ENCODE measurements at places on chromosomes 4 and X.

GRCh38 chr4:20252656-20253282, 1.1 kb downstream of the SLIT2 start:
- peaks cover 6% of the 10 kb centered on the region for H3K4me1 ChIP-seq
- DNase-seq, result no peak
- H3K4me3 ChIP-seq, result no peak overlapping the region
- no peak overlapping the region for H3K27ac ChIP-seq
- H3K36me3 ChIP-seq, result no peaks in the 10 kb centered on the region

- H3K27me3 ChIP-seq, result no peaks in the 10 kb centered on the region
- no peaks in the 10 kb centered on the region for H3K36me3 ChIP-seq
- no peak for DNase-seq
Observed at GRCh38 chrX:16312761-16313623, 145.7 kb downstream of the MAGEB17 start.

- no peak overlapping the region for H3K4me3 ChIP-seq
- no peaks in the 10 kb centered on the region for H3K36me3 ChIP-seq
- no peaks in the 10 kb centered on the region for H3K27me3 ChIP-seq
- H3K27ac ChIP-seq, result no peak overlapping the region
Observed at GRCh38 chr4:129261584-129261983, 165.6 kb downstream of the C4orf33 start.

GRCh38 chr4:159079074-159079473, 23.8 kb upstream of the RAPGEF2 start:
- H3K27ac ChIP-seq, result no peak overlapping the region
- H3K4me1 ChIP-seq, result peaks cover 21% of the 10 kb centered on the region
- no peaks in the 10 kb centered on the region for H3K36me3 ChIP-seq
- no peak overlapping the region for H3K4me3 ChIP-seq
- no peaks in the 10 kb centered on the region for H3K27me3 ChIP-seq

DNA sequence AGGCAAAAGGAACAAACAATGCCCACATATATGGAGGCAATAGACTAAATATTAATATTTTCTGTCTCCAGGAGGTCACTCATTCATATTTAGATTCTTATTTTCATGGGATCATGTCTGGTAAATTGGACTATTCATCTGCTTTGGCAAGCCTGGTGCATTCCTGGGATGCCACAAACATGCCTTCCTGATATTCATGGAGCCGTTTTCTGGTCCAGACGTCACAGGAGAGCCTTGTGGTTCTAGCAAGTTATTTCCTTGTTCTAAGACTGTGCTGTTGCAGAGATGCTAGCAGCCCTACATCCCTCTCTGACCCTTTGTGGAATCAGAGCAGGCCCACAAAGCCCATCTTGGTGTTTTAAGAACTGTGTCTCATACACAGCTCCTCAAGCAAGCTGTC, 16.1 kb upstream of the EXOSC9 start:
- no peak overlapping the region for H3K27ac ChIP-seq
- H3K27me3 ChIP-seq, result peaks cover 44% of the 10 kb centered on the region
- H3K4me3 ChIP-seq, result no peak overlapping the region
- peaks cover 2% of the 10 kb centered on the region for H3K4me1 ChIP-seq
- no peak for DNase-seq
- no peaks in the 10 kb centered on the region for H3K36me3 ChIP-seq

- H3K27me3 ChIP-seq, result peaks cover 5% of the 10 kb centered on the region
- DNase-seq, result peak; percentile 56
- H3K4me1 ChIP-seq, result peaks cover 60% of the 10 kb centered on the region
- peak overlapping the region; percentile 58 for H3K4me3 ChIP-seq
Observed at GRCh38 chr4:98662626-98663225, 4.3 kb upstream of the TSPAN5 start.

GRCh38 chr4:67616478-67616877, 58.0 kb downstream of the STAP1 start:
- no peak for DNase-seq
- no peaks in the 10 kb centered on the region for H3K4me1 ChIP-seq
- H3K4me3 ChIP-seq, result no peak overlapping the region
- no peaks in the 10 kb centered on the region for H3K27me3 ChIP-seq
- H3K27ac ChIP-seq, result no peak overlapping the region
- H3K36me3 ChIP-seq, result peaks cover 62% of the 10 kb centered on the region

- H3K4me1 ChIP-seq, result no peaks in the 10 kb centered on the region
- H3K4me3 ChIP-seq, result no peak overlapping the region
- no peaks in the 10 kb centered on the region for H3K36me3 ChIP-seq
- H3K27me3 ChIP-seq, result no peaks in the 10 kb centered on the region
- no peak for DNase-seq
Observed at GRCh38 chrX:17960891-17961290, 99.8 kb upstream of the RAI2 start.

GRCh38 chr4:46550471-46550870, 160.5 kb upstream of the GABRA2 start:
- H3K4me1 ChIP-seq, result no peaks in the 10 kb centered on the region
- no peak overlapping the region for H3K27ac ChIP-seq
- no peaks in the 10 kb centered on the region for H3K36me3 ChIP-seq
- no peaks in the 10 kb centered on the region for H3K27me3 ChIP-seq

GRCh38 chrX:1676866-1677265, 62.0 kb downstream of the ASMT start:
- peaks cover 13% of the 10 kb centered on the region for H3K36me3 ChIP-seq
- H3K27me3 ChIP-seq, result peaks cover 5% of the 10 kb centered on the region
- no peak for DNase-seq
- H3K4me1 ChIP-seq, result peaks cover 13% of the 10 kb centered on the region
- H3K4me3 ChIP-seq, result no peak overlapping the region

DNA sequence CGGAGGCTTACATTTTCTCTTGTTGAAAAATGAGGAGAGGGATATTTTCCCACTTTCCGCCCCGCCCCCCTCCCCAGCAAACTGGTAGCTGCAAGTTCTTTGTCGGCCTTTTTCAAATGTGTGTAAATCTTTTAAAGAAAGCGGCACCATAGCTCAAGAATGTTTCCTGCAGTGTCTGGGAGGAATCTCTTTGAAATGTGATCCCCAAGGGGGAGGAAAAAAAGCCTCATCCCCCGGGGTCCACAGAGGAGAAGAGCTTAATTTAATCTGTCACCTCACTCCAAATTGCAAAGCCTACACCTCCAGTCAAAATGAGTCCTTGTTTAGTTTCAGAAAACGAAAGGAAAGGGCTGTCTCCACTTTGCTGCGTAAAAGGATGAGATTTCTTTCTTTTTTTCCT, 34.8 kb downstream of the ASMT start:
- H3K4me3 ChIP-seq, result no peak overlapping the region
- DNase-seq, result no peak
- H3K36me3 ChIP-seq, result no peaks in the 10 kb centered on the region
- H3K4me1 ChIP-seq, result peaks cover 6% of the 10 kb centered on the region

- no peaks in the 10 kb centered on the region for H3K27me3 ChIP-seq
- no peak overlapping the region for H3K27ac ChIP-seq
- no peaks in the 10 kb centered on the region for H3K4me1 ChIP-seq
- no peak for DNase-seq
- no peak overlapping the region for H3K4me3 ChIP-seq
- H3K36me3 ChIP-seq, result no peaks in the 10 kb centered on the region
Observed at GRCh38 chr4:32148111-32148666, 1428.0 kb downstream of the PCDH7 start.

DNA sequence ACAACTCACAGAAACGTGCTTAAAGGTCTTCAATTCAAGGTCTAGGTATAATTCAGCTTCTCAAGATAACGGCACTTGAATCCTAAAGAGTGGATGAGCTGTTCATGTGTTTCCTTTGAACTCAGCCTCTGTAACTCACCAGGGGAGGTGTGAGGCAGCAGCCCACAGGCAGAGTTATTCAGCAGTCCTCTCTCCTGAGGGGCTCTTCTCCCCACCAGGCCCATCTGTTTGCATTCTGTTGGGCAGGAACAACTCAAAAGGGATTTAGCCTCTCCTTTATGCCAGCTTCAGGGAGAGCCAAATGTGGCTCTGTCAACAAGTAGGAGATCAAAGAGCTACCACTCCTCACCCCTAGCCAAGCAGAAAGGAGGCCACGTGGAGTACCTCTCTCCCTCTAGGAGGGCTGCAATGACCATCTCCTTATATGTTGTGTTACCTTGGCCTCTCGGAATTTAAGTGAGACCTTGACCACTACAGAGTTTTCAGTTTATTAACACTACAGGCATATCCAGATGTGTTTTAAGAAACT, 151.2 kb downstream of the SPATA18 start:
- no peaks in the 10 kb centered on the region for H3K27me3 ChIP-seq
- no peak overlapping the region for H3K27ac ChIP-seq
- no peaks in the 10 kb centered on the region for H3K4me1 ChIP-seq
- no peaks in the 10 kb centered on the region for H3K36me3 ChIP-seq

DNA sequence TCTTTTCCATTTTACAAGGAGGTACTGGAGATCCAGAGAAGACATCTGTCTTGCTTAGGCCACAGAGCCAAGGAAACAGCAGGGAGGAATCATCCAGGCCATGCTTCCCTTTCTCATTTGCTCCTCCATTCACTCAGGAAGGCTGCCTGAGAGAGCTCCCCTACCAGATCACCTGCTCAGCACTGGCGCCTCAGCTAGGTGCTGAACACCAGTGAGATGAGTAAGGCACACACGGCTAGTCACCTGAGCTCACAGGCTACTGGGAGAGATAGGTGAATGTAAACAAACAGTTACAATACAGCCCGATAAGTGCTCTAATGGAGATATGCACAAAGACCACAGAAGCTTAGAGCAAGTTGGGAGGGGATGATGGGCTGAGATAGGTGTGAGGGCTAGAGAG, 149.8 kb upstream of the ARHGEF9 start:
- no peaks in the 10 kb centered on the region for H3K27me3 ChIP-seq
- H3K27ac ChIP-seq, result no peak overlapping the region
- no peaks in the 10 kb centered on the region for H3K4me1 ChIP-seq
- DNase-seq, result no peak
- H3K36me3 ChIP-seq, result no peaks in the 10 kb centered on the region

GRCh38 chr4:162565730-162566129, 401.9 kb upstream of the FSTL5 start:
- H3K4me1 ChIP-seq, result no peaks in the 10 kb centered on the region
- H3K27me3 ChIP-seq, result no peaks in the 10 kb centered on the region
- H3K27ac ChIP-seq, result no peak overlapping the region
- H3K4me3 ChIP-seq, result no peak overlapping the region
- no peaks in the 10 kb centered on the region for H3K36me3 ChIP-seq

GRCh38 chr4:69800599-69800998, 40.2 kb upstream of the SULT1B1 start:
- no peak overlapping the region for H3K4me3 ChIP-seq
- no peak for DNase-seq
- H3K27me3 ChIP-seq, result no peaks in the 10 kb centered on the region
- H3K36me3 ChIP-seq, result no peaks in the 10 kb centered on the region
- H3K4me1 ChIP-seq, result no peaks in the 10 kb centered on the region

DNA sequence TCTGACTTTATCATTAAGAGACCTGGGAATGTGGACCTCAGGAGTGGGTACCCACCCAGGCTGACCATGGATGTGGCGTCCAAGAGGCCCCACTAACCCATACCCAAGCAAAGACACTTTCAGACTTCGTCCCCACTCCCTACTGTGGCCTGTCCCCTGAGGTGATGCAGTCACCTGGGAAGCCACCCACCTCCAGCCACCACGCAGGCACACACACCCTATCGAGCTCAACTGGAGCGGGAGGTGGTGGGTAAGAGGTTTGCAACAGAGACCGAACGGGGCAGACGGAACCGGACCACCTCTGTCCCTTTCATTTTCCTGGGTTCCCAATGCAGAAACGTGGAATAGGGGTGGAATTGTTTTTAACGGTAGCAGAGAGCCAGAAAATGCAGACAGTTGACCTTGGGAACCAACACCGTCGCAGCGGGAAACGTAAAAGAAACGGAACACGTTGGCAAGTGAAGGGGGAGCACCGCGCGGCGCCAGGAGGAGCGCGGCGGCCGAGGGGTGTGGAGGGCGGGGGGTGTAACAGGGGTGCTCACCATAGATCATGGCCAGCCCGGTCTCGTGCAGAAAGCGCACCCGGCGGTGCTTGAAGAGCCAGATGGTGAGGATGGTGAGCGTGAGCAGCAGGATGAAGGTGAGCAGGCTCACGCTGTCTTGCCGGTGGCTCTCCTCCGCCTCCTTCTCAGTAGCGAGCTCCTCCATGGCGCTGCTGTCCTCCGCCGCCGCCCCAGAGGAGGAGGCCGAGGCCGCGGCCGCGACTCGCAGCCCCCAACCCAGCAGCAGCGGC, 559 bp downstream of the SLC9A7 start:
- peaks cover 25% of the 10 kb centered on the region for H3K4me1 ChIP-seq
- H3K36me3 ChIP-seq, result no peaks in the 10 kb centered on the region
- no peak overlapping the region for H3K27ac ChIP-seq
- peak; percentile 38 for DNase-seq
- H3K27me3 ChIP-seq, result peaks cover 15% of the 10 kb centered on the region
- peak overlapping the region; percentile 90 for H3K4me3 ChIP-seq

DNA sequence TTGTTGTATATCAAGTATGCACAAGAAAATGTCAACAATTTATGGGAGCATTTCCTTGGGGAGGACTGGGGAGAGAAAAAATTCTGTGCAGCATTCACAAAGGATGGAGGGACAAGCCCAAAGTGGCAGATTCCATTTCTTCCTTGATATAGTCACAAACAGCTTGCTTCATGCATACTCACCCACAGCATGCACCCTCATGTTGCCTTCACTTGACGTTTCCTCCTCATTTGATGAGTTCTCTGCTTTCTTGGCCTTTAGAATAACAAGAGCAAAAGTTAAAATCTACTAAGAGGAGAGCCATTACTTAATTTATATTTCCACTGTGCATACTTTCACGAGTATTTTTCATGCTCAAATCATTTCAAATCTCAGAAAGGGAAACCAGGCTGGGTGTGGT, 37.7 kb downstream of the SPARCL1 start:
- peaks cover 2% of the 10 kb centered on the region for H3K4me1 ChIP-seq
- no peak overlapping the region for H3K27ac ChIP-seq
- DNase-seq, result no peak
- no peaks in the 10 kb centered on the region for H3K36me3 ChIP-seq
- no peaks in the 10 kb centered on the region for H3K27me3 ChIP-seq

DNA sequence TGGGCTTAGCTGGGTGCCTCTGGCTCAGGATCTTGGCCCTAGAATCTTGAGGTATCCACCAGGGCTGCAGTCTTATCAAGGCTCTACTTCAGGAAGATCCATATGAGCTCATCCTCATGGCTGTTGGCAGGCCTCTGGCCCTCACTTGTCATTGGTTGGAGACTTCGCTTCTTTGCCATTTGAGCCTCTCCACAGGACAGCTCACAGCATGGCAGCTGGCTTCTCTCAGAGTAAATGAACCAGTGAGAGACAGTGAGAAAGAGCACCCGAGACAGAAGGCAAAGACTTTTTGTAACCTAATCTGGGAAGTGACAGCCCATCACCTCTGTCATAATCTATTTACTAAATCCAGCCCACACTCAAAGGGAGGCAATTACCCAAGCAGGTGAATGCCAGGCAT, 236.8 kb downstream of the GPAT3 start:
- H3K27me3 ChIP-seq, result peaks cover 3% of the 10 kb centered on the region
- no peak for DNase-seq
- no peaks in the 10 kb centered on the region for H3K36me3 ChIP-seq
- no peak overlapping the region for H3K4me3 ChIP-seq
- no peak overlapping the region for H3K27ac ChIP-seq

DNA sequence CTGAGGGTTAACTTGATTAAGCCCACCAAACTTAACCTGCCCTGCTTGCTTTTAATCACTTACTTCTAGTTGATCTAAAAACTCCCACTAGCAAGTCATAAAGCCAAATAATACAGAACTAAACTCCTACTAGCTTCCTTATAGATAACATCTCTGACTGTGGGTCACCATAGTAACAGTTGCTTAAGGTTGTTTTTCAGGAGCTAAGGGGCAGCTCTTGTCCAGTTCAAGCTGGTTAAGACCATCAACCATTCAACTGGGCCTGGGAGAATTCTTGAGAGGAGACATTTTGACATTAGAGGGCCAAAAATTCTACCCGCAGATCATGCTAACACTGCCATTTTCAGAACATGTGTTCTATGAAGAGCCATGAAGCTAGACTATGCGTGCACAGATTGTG, 67.0 kb downstream of the UCHL1 start:
- H3K4me1 ChIP-seq, result no peaks in the 10 kb centered on the region
- H3K36me3 ChIP-seq, result no peaks in the 10 kb centered on the region
- H3K27me3 ChIP-seq, result peaks cover 2% of the 10 kb centered on the region
- DNase-seq, result no peak
- no peak overlapping the region for H3K27ac ChIP-seq
- H3K4me3 ChIP-seq, result no peak overlapping the region
